Inflammatory macrophage (primary cell): ENCODE measurements at places on chromosomes 4 and X.

GRCh38 chr4:11488657-11489452 is 60.2 kb upstream of the HS3ST1 start:
- peak; percentile 17 for DNase-seq

DNA sequence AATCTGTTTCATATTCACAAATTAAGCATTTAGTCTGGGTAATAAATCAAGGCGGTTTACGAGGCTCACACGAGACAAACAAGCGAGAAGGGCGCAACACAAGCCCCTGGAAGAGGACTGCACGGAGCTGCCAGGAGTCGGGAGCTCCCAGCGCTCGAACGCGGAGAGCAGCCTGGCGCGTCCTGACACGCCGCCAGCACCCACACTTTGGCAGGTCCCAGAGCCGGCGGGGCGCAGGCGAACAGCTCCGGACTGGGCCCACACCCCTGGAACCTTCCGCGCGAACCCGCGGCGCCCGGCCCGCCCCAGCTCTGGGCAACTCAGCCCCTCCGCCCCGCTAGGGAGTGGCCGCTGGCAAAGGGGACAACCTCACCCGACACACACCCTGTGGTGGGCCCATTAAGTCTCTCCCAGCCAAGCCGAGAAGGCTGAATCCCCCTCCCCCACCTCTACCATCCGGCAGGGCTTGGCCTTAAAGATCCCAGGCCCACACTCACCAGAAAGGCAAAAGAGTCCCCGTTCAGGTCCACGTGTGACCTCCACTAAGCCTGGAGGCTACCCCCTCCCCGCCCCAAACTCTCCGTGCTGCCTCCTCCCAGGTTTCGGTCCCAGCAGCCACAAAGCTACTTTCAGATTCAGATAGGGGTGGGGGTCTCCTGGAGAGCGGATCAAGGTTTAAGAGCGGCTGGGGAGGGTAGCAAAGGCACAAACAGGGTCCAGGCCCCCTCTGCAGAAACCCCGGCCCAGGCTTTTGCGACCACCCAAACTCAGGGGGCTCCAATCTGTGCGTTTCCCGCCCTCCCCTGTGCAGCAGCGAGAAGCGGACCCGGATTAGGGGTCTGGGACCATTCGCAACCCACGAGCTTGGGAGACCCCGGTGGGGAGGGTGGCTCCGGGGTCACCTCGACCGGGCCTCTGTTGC is 47.5 kb upstream of the BCOR start:
- no peak for DNase-seq

- no peak for DNase-seq
Measured at GRCh38 chr4:89545315-89545714, 237.7 kb upstream of the GPRIN3 start.

- DNase-seq = peak; percentile 44
Measured at GRCh38 chr4:140427106-140427918, at the start of gene CLGN. Gene CLGN (minus strand): TSS chr4:140427648. CDS start chr4:140413078, 14,570 bp downstream.

- DNase-seq = no peak
Measured at GRCh38 chr4:10112658-10113284, 3.8 kb downstream of the WDR1 start.

DNA sequence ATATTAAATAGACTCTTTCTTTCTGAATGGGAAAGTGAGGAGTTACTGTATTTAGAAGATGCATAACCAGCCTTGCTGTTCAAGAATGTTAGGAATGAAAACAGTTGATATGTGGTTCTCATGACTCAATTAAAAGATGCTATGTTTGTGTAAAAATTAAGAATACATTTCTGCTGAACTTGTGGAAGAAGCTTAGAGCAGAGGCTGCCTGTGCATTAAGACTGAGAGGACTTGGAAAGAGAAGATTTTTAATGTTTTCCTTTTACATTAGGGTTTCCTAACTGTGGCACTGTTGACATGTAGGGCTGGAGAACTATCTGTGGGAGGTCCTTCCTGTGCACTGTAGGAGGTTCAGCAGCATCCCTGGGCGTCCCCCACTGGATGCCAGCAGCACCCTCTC is 137.7 kb downstream of the GPR143 start:
- no peak for DNase-seq

GRCh38 chr4:3582091-3582475 is 49.9 kb upstream of the LRPAP1 start:
- no peak for DNase-seq

GRCh38 chr4:30727409-30727808 is 7.2 kb downstream of the PCDH7 start:
- no peak for DNase-seq

DNA sequence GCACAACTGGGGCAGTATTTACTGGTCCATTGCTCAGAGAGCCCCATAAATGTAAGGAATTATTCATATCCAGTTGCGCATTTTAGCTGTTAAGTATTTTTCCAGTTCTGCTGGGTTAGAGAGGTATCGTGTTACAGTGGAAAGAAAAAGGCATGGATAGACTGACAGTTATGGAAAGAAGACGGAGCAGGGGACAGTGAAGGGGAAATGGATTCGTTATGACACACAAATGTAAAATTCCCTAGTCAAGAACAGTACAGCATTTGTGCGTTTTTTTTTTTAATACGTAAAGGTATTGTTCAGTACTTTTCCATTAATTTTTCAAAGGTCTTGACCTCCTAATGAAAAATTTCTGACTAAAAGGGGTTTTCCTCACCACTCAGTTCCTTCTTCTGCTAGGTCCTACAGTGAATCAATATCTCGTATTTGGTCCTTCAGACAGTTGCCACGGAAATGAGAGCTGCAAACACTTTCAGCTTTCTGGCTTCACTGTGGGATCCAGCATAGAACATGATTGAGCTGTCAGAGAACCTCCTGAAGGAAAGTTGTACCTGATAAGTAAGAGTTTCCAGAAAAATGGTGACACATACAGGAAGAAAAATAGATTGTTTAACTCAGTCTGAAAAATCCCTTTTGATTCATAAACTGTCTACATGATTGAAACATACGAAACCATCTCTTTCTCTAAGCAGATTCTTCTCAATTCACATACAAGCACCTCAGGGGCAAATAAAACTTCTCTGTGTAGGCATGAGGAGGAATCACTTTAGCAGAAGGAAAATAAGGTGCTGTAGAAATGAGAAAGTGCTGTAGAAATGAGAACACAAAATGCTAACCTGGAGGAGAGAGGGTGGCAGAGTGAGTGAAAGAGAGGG is 21.8 kb upstream of the BBS12 start:
- DNase-seq = no peak

- no peak for DNase-seq
Measured at GRCh38 chr4:147769386-147769785, 37.5 kb downstream of the ARHGAP10 start.

GRCh38 chrX:24156177-24156576 is 6.6 kb downstream of the ZFX start:
- no peak for DNase-seq

DNA sequence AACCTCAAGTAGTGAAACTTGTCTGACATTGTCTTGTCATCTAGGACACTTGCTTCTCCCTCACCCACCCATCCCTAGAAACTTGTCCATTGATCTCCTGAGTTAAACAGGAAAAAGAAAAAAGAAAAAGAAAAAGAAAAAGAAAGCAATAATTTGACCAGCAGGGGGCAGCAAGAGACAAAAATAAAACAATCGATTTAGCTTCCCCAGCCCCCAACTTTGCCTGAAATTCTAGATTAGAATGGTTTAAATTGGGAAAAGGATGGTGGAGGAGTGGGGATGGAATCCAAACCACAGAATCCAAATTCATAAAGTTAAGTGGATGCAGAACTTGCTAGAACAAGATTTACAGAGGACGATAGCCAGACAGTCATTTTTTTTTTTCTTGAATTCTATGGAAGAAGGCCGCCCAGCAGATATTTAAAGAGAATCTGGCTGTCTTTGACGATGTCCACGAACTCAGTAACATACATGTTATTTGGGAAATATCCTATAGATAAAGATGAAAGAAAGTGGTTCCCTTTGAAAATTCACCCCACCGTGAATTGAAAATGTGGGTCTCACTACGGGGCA is 282.9 kb downstream of the USP46 start:
- DNase-seq = peak; percentile 32

DNA sequence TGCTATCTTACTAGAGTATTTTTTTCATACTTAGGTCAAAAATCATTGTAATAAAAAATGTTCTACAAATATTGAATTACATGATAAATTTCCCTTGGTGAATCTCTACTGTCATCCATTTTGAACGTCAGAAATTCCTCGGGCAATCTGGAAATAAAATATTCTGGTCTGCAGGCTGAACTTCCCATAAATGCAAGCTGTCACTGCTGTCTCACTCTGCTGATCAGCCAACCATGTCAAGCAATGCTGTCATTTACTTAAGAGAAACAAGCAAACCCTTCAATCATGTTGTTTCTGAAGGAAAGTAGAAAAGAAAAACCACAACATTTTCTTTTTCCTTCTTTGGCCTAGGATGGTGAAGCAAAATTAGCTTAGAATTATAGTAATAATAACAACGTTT is 514.2 kb upstream of the GALNT7 start:
- no peak for DNase-seq

DNA sequence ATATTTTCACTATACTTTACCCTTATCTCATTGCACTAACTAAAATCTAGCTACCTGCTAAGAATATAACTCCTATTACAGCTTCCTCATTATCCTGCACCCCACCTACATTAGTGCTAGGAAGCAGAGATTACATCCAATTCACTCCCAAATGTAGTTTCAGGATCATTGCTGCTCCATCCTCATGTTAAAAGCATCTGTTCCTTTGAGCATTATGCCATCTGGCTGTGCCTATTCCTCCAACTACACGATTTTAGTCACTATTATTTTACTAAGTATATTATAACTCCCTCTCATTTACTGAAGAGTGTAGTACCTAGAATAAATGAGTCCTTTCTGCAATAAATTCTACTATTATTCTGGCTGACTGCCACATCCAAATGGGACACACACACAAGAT is 1586.9 kb downstream of the TECRL start:
- DNase-seq = no peak

DNA sequence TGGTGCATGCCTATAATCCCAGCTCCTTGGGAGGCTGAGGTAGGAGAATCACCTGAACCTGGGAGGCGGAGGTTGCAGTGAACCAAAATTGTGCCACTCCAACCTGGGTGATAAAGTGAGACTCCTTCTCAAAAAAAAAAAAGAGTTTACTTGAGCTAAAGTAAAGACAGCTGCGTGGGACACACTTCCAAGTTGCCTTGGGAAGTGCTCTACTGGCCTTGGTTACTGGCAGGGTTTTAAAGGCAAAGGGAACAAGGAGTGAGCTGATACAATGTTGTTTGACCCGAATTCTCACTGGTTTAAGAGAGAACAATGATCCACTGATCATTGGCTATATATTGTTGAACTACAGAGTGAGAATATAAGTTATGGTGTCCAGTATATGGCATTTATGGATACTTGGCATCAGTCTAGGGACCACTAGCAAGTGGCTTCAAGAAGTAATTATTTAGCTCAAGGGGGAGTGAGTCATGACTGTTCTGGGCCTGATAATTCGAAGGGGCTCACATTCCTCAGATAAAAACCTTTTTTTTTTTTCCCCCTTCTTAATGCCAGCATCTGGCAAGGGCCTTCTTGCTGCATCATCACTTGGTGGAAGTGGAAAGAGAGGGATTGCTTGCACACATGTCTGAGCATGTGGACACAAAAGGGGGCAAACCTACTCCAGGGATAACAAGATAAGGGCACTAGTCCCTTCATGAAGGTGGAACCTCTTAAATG is 32.3 kb downstream of the GRK4 start:
- no peak for DNase-seq

- DNase-seq = no peak
Measured at GRCh38 chrX:96224279-96224678, 460.4 kb upstream of the DIAPH2 start.

DNA sequence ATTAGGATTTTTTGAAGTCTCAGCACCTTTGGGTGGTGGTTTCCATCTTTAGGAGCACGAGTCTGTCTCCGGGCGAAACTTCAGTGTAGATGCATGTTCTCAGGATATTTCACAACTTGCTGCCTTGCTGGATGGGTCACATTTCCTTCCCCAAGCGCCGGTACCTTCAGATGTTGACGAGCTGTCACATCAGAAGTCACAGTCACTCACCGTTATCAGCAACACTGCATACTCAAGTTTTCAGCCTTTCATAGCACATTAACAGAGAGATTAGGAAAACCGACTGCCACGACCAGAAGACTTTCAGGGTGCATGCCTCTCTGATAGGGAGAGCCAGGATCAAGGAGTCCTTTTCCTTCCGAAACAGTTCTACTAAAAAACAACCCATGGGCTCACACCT is 77.8 kb downstream of the SHROOM2 start:
- DNase-seq = no peak

DNA sequence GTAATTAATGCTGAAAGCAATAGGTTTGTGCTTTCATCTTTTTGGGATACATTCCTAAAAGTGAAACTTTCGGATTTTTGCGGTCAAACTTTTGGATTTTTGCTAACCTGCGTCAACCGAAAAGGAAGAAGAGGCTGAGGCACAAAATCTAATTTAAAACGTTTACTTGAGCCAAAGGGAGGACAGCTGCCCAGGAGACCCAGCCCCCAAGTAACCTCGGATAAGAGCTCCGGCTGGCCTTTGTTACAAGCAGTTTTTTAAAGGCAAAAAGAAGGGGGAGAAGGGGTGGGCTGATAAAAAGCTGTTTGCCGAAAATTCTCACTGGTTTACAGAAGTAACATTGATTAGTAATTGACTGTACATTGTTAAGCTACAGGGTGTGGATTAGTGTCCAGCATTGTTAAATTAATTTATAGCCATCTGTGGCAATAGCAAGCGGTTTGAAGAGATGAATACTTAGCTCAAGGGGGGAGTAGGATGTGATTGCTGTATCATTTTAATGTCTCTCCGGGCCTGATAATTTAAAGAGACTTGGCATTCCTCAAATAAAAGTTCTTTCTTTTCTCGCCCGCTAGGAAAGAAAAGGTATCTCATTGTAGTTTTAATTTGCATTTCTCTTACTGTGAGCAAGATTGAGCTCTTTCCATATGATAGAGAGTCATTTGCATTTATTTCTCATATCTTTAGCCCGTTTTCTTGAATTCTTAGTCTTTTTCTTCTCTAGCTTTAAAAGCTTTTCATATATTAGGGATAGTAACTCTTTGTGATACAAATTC is 59.1 kb upstream of the USP9X start:
- no peak for DNase-seq

GRCh38 chr4:149095001-149095400 is 652.8 kb upstream of the NR3C2 start:
- no peak for DNase-seq

GRCh38 chr4:69823048-69823447 is 36.9 kb downstream of the SULT1E1 start:
- no peak for DNase-seq
